Right forelimb (tissue), 1 donor: ENCODE measurements at places on chromosomes 12 and 14.
A peak's percentile ranks its signal among the peaks of the same experiment; 100 is the strongest.

- no peak for DNase-seq
Observed at GRCh38 chr12:24888813-24889212, 60.1 kb downstream of the BCAT1 start.

- DNase-seq: peak; percentile 60
Observed at GRCh38 chr12:113439606-113440030, 17.4 kb downstream of the SDSL start.

- no peak for DNase-seq
Observed at GRCh38 chr12:54870617-54871016, 16.3 kb downstream of the MUCL1 start.

- no peak for DNase-seq
Observed at GRCh38 chr14:91367173-91368171, 50.1 kb downstream of the CCDC88C start.

DNA sequence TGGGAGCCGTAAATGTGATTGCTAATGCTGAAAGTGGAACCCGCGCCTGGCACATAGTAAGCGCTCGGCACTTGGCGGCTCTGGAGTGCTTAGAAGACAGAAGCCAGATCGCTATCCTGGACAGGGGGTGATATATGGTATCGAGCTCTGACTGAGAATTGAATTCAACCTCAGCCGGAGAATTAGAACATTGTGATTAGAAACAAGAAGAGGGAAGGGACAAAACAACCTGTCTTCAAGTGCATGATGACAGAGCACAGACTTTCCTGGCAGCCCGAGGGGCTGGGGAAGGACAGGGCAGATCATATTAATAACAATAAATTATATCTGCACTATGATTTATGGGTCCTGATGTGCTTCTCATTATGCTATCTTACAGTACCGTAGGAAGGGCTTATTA, 66.9 kb upstream of the TBX3 start:
- no peak for DNase-seq

- no peak for DNase-seq
Observed at GRCh38 chr14:100092832-100093231, 27.6 kb downstream of the EVL start.

DNA sequence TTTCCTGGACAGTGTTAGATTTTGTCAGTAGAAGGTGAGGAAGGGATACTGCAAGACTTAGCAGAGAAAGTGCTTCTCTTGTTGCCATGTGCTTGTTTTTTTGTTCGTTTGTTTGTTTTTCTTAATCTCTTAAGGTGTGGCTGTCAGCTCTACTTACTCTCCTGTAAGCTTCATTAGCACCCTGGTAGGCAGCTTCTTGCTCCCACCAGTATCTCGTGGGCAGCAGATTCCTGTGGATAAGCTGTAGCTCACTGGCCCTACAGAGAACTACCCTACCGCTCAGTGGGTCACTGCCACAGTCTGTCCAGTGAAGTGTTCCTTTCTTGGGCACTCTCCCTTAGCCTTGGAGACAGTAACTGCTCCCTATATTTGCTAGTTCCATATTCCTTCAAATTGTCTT, 30.1 kb downstream of the VRK1 start:
- DNase-seq: no peak

DNA sequence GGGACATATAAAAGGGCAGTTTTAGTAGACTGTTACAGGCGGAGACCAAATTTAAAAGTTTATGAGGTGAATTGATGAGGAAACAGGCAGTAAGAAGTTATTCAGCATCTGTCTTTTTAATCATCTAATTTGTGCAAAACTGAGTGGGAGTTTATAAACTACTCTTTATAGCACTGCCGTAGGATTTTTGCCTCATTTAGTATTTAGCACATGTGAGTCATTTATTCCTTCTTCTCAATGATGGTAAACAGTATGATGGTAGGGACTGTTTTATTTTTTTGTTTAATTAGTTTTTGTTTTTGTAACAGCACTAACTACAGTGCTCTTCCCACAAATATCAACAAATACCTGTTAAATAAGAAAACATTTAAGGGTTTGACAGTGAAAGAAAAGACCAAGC, 20.6 kb downstream of the TOGARAM1 start:
- no peak for DNase-seq

DNA sequence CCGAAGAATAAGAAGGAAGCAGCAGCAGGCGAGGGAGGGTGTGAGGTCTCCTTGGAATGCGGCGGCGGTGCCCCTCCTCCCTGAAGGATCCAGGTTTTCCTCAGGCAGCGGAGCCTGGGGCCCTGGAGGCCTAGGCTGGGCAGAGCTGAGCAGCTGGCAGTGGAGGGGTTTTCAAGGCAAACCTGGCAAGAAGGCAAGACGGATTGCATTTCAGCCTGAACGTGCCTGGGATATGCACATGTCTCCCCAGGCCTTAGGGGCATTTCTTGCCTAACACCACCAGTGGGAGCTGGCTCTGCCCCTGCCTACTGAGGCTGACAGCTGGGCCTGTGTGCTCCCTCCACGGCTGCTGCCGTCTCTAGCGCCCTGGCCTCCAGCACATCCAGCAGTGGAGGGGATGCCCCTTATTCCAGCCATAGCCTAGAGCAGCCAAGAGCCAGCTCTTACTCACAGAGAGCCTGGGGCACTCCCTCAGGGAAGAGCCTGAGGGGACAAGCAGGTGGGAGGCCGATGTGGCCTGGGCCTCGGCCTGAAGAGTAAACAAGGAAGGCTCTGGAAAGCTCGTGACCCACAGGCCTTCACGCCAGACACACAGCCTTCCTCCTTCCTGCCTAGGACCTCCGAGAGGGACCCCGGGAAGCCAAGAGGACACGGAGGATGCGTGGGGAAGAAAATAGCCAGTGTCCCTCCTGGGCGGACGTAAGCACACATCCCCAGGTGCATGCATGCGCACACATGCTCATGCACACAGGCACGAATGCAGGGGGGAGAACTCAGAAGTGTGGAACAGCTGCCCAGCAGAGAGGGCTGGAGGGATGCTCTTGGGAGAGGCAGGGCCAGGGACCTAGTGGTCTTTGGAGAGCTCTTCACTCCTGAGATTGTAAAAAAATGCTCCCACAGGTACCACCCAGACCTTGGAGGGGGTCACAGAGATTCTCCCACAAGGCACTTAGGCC, 23.0 kb upstream of the EIF2B2 start:
- peak; percentile 79 for DNase-seq

DNA sequence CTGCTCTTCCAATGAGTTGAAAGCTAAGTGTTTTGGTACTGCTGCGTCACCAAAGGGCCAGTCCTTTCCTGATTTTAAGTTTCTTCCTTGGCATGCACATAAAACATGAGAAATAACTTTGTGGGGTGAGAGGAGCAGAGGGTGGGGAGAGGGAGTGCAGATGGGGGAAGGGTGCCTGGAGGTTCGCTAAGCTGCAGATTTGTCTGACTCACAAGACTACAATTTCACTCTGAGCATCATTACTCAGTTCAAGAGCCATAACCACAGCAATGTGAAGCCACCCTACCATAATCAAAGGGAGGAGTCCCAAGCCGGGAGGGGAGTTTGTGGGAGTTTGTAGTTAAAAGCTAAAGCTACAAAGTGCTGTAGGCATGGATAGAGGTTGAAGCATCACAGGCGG, 136.1 kb downstream of the ANO2 start:
- no peak for DNase-seq
